ENCODE measurements at places on chromosomes 16 and 17.

DNA sequence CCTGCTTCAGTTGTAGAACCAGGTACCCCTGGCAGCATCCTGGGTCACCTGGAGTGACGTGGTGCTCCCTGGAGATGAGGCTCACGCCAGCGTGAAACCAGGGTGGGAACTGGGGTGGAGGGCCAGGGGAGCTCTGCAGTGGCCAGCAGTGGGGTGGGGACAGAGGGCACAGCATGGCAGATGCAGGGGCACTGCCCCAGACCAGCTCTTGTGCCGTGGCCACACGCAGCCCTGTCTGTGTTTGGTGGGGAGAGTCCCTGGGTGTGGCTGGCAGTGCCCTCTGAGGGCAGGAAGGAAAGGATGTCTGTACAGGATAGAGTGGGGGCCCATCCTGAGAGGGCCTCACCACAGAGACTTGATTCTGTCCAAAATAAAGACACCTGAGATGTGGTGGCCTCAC lies 24.5 kb downstream of the ZNF750 start:
- DNase-seq = no peak

DNA sequence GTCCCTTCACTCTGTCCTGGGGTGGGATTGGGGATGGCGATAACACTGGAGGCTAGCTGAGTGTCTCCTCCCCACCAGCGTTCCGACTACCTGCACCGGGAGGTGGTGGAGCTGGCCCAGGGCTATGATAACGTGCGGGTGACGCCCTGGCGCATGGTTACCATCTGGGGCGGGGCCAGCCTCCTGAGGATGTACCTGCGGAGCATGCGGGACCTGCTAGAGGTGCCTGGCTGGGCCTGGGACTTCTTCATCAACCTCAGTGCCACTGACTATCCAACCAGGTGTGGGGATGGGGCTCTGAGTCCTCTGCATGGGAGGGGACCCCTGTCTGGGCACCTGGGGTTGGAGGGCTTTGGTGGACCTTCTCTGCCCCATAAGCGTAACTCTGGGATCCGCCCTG lies 8.8 kb downstream of the XYLT2 start:
- DNase-seq = no peak

GRCh38 chr16:4852221-4852872 lies 5.1 kb downstream of the UBN1 start:
- DNase-seq = no peak

- DNase-seq = no peak
Measured at GRCh38 chr17:42530952-42531454, 5.0 kb upstream of the NAGLU start.

DNA sequence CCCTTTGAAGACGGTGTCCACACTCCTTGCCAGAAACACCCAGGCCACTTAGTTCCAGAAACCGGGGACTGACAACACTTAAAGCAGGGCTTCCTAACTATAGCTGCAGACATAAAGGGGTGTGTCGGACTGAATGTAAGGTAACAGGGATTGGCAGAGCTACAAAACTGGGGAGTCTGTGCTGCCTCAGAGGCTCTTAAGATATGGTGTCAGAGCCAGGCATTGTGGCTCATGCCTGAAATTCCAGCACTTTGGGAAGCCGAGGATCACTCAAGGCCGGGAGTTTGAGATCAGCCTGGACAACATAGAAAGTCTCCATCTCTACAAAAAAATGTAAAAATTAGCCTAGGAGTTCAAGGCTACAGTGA lies 14.2 kb upstream of the NLRC3 start:
- DNase-seq = no peak

DNA sequence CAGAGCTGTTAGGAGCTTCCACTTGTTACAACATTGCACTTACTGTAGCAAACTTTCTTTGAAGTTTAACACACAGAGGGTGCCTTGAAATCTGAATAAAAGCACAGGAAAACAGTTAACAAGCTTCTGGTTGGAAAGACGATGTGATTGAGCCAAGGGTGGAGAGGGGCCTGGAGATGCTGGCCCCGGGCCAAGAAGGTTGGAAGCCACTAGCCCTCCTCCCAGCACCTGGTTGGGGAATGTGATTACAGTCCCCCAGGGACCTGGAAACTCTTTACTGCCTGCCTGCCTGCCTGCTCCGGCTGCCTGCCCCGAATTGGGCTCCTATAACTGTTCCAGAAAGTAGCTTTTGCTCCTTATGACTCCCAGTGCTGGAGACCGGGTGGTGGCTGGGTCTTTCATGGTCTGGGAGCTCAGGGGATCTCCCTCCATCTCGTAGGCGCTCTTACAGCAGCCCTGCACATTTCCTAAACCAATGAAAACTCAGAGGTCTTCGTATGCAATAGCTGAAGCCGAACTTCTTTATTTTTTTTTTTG lies 48.0 kb upstream of the ZFHX3 start:
- no peak for DNase-seq

- no peak for DNase-seq
Measured at GRCh38 chr17:29143894-29144293, 36.3 kb downstream of the MYO18A start.

DNA sequence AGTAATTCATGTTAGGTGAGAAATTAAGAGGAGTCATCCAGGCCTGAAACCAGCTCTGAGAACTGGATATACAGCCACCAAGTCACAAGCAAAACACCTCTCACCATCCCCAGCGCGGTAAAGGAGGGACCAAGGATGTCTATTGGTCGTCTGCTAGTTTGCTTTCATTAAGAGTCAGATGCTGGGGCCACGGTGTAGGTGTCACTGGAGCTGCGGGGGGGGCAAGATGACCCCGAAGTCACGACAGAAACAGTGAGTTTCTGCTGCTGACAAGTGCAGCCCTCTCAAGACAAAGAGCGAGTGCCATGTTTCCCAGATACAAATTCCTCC lies 790 bp downstream of the NCBP3 start:
- peak; percentile 35 for DNase-seq

DNA sequence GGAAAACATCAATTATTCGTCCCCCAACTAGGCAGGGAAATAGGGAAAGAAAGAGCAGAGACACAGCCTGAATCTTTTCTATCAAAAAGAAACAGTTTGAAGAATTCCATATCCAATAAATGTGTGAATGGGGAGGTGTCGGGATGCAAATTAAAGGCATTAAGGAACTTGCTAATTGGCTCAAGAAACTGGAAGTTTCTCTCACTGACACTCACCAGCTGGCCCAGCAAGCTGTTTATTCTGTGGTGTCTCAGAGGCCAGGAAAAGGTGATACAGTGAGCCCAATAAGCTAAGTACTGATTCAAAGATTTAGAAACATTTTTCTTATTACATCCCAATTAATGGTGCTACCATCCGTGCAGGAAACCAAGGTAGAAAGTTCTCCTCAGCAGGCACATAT lies 104.4 kb upstream of the CLEC3A start:
- DNase-seq = no peak

- DNase-seq = no peak
Measured at GRCh38 chr16:10556236-10556635, 24.2 kb downstream of the EMP2 start.

GRCh38 chr17:56172517-56172982 lies 19.3 kb downstream of the ANKFN1 start:
- no peak for DNase-seq

DNA sequence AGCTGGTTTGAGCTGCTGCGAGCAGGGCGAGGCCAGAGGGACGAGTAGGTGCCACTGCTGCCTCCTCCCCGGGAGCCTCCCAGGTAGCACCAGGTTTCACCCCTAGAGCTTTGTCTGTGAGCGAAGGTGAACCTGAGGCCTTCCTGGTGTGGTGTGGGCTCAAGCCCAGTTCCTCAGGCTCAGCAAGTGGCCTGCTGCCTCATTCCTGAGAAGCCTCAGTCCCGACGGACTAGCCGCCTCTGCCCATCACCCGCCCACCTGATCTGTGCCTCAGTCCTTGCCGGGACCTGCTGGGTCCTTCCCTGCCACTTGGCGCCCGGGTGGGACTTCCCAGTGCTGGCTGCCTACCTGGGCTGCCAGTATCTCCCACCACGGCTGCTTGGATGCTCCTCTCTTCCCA lies 1.7 kb downstream of the NLRC3 start:
- no peak for DNase-seq

- no peak for DNase-seq
Measured at GRCh38 chr17:6867849-6868248, 36.3 kb upstream of the TEKT1 start.

GRCh38 chr17:30414486-30414885 lies 35.8 kb downstream of the CPD start:
- DNase-seq = no peak

- DNase-seq = no peak
Measured at GRCh38 chr17:18318117-18318516, 3.0 kb downstream of the SMCR8 start.

DNA sequence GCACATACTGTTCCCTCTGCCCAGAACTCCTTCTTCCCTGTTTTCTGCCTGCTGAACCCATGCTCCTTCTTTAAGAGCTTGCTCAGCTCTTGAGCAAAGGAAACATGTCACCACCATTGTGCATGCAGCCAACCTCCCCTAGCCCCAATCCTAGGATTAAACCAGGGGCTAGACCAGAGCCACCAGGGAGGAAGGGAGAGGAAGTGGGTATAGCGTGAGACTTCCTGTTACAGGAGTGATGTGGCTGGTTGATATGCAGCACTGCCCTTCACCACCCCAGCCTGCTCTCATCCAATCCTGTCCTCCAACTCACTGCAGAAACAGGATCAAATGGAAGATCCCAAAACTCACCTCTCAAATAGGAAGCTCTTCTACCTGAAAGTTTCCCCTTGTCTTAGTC lies 67.1 kb upstream of the CDH5 start:
- DNase-seq = no peak

DNA sequence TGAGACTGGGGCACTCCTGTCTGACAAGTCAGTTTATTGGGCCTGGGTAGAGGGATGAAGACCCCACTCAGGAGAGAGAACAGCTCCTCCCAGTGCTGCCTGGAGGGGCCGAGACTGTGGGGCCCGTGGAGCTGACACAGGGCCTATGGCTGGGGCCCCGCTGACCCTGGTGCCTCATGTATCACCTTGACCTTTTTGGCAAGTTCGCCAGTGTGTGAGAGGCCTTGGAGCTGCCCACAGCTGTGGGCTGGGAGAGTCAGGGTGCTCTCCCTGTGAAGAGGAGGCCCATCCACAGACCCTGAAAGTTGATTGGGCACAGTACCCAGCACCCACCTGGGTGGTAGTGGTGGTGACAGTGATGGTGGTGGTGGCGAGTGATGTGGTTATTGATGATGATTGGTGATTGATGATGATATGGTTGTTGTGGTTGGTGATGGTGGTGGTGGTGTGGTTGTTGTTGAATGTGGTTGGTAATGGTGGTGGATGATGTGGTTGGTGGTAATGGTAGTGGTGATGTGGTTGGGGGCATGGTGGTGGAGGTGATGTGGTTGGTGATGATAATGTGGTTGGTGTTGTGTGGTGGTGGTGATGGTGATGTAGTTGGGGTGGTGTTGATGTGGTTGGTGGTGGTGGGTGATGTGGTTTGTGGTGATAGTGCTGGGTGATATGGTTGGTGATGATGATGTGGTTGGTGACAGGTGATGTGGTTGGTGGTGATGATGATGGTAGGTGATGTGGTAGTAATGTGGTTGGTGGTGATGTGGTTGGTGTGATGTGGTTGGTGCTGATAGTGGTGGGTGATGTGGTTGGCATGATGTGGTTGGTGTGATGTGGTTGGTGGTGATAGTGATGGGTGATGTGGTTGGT lies 29.1 kb downstream of the BAHCC1 start:
- no peak for DNase-seq

DNA sequence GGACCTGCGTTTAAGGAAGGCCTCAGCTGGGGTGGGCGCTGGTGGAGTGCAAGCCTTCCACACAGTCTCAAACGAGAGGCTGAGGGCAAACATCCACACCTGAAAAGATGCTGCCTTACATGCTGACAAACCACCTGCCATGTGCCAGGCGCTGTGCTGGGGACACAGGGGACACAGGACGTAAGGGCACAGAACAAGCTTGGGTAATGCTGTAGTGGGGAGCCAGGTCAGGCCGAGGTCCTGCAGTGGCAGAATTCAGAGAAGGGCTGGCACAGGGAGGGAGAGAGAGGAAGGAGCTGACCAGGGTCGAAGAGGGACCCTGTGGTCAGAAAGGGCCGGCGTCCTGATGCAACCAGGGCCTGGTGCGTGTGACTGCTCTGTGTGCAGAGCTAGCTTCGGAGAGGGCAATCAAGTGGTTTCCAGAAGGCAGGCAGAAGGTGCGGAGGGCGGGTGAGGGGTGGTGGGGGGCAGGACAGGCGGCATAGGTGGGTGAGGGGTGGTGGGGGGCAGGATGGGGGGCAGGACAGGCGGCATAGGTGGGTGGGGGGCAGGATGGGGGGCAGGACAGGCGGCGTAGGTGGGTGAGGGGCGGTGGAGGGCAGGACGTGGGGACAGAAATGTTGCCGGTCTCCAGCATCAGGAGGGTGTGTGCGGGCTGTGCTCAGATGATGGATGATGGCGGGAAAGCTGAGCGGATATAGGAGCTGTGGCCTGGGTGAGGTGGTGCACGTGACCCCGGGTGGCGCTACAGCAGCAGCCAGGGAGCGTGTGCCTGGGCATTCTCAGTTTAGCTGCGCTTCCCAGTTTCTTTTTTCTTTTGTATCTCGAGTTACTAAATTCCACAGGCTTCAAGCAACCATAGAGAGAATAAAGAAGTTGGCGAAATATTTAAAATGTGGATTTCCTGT lies 18.8 kb downstream of the TELO2 start:
- DNase-seq = no peak

- DNase-seq = no peak
Measured at GRCh38 chr17:22514767-22515320, 822.5 kb downstream of the KCNJ18 start.
